DMS79 treated with DMSO at 0.1 percent for 48 hours (cell line): ENCODE measurements at places on chromosomes 7 and 10.

DNA sequence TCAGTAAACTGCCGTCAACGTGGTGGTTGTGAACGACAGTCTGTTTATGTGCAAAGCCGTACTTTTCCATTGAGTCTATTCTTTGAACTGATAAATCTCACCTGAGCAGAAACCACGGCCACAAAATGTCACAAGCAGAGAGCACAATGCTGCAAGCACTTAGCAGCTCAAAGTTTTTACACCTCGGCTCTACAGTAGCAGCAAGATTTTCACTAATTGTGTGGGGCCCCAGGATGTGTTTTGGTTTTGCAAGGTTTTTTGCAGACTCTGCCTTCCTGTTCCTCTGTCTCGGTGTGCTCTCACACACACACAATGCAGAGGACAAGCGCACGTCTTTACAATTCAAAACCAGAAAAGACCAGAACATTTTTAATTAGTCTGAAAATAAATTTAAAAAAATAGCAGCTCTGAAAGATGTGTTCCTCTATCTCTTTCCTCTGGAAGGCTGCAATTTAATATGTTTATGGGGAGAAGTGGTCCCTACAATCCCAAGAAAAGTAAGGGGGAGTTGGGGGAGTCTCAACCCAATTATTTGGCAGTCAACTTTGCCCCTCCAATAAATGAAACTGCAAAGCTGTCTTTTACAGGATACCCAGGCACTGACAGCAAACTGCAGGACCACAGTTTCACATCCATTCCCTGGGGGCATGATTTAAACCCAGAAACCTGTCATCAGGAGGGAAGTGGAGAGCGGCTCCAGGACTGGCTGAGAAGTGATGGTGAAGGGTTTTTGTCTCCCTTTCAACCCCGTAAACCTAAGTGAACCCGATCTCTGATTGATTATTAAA, 73.8 kb upstream of the SFMBT2 start:
- no peak for DNase-seq

DNA sequence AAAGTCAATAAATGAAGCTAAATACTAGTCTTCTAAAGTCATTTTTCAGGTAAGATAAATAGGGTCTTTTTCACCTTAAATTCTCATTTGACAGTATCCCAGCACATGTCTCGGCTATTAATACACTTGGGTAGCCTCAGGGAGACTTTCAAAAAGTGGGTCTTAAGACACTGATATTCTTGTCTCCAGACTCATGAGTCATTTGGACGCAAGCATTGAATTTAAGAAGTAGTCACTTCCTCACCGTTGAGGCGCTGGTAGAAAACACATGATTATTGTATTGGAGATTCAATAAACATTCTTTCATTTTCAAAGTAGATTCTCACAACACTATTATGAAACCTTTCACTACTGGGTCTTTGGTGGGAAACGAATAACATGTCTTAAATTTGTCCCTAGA, 108.9 kb upstream of the SP8 start:
- no peak for DNase-seq

GRCh38 chr7:138186951-138187351, 110.7 kb downstream of the AKR1D1 start:
- no peak for DNase-seq

- no peak for DNase-seq
Measured at GRCh38 chr10:22613011-22613410, 101.4 kb downstream of the PIP4K2A start.

DNA sequence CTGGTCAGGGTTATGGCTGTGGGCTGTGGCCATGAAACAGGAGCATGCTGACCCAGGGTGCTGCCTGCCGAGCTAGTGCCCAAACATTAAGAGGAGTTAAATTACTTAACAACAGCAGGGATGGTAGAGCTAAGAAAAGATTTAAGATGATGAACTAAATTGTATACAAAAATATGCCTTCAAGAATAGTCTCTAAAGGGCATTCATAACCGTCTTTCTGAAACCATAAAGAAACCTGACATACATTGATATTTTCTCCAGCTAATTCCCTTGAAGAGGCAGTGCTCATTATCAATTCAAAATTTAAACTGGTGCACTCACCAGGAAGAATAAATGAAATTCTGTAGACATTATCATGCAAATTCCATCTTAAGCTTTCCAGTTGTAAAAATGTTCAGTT, 265.8 kb upstream of the TAC1 start:
- DNase-seq = no peak

DNA sequence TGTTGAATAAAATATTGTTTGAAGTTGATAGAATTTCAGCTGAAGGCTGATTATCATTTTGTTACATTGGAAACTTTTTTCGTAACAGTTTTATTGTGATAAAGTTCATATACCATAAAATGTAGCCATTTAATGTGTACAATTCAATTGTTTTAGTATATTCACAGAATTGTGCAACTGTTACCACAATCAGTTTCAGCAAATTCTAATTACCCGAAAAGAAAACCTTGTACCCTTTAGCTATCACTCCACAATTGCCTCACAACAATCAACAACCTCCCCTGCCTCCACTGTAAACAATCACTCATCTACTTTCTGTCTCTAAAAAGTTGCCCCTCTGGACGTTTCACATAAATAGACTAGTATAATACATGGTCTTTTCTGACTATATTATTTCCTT, 179.7 kb upstream of the BET1 start:
- DNase-seq = no peak

GRCh38 chr7:122676466-122676865, 22.5 kb downstream of the RNF133 start:
- DNase-seq = no peak
